Suprapubic skin (tissue), 4 donors: ENCODE measurements at places on chromosomes 2 and 18. TPM values are rescaled to one million over a fixed set of nuclear protein-coding genes. Genes with fewer than 3 reads are reported as not detected.

DNA sequence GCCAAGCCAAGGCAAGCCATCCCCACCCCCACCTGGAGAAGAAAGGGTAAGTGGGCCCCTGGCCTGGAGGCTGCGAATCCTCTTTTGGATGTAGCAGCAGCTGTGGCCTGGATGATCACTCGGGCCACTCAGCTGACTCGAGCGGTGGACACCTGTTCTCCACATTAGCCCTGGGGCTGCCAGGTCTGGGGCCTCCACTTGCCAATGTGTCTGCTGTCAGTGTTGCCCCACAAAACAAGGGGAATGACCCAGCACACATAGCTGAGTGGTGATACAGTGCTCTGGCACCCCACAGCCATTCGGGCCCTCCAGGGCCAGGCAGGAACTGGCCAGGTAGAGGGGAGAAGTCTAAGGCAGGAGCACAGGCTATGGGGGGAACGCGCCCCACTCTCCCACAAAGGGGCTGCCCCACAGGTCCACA lies 2.6 kb downstream of the STK25 start:
- no peak overlapping the region for H3K4me3 ChIP-seq
- H3K27me3 ChIP-seq, result no peaks in the 10 kb centered on the region
- DNase-seq, result no peak
- H3K36me3 ChIP-seq, result peaks cover 14% of the 10 kb centered on the region
- H3K27ac ChIP-seq, result no peak overlapping the region

DNA sequence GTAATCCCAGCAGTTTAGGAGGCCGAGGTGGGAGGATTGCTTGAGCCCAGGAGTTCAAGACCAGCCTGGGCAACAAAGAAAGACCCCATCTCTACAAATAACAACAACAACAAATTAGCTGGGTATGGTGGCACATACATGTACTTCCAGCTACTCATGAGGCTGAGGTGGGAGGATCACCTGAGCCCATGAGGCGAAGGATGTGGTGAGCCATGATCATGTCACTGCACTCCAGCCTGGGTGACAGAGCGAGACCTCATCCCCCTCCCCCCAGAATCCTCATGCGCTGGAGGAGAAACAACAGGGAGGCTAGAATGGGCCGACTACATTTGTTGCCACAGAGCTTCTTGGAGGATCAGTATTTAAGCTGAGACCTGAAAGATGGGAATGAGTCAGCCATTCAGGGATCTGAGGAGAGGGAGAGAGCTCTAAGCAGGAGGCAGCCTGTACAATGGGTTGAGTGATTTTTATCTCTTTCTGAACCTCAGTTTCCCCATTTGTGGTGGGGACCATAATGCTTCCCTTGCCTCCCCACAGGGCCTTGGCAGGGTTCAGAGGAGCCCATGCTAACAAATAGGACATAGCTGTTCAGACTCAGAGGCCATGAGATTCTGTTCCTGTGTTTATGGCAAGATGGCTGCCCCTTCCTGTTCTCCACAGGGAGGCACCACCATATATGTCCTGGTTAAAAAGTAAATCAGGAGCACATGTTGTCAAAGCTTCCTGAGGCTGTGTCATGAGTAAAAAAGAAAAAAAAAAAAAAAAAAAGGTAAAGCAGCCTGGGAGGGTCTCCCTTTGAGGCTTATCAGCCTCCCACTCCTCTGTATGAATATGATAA lies 131.4 kb upstream of the HAAO start:
- H3K27me3 ChIP-seq, result no peaks in the 10 kb centered on the region
- H3K4me3 ChIP-seq, result no peak overlapping the region
- DNase-seq, result no peak
- H3K27ac ChIP-seq, result peak overlapping the region; percentile 92
- peaks cover 81% of the 10 kb centered on the region for H3K4me1 ChIP-seq
- no peaks in the 10 kb centered on the region for H3K36me3 ChIP-seq

DNA sequence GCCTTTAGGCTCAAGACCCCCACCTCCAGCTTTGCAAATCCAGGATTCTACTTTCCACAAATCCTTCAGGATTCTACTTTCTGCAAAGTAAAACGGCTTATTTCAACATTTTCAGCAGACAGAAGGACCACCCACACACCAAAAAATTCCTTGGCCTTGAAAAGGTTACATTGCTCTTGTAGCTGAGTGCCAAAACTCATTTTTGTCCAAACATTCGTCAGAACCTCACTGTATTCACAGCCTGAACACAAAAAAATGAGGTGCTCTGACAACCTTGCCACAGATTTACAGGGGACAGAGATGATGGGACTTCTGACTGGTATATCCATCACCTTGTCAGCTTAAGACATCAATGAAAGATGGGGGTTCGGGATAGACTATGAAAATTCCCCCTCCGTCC lies 63.0 kb upstream of the COX7A2L start:
- no peaks in the 10 kb centered on the region for H3K4me1 ChIP-seq
- DNase-seq, result no peak
- no peaks in the 10 kb centered on the region for H3K27me3 ChIP-seq
- no peak overlapping the region for H3K27ac ChIP-seq

DNA sequence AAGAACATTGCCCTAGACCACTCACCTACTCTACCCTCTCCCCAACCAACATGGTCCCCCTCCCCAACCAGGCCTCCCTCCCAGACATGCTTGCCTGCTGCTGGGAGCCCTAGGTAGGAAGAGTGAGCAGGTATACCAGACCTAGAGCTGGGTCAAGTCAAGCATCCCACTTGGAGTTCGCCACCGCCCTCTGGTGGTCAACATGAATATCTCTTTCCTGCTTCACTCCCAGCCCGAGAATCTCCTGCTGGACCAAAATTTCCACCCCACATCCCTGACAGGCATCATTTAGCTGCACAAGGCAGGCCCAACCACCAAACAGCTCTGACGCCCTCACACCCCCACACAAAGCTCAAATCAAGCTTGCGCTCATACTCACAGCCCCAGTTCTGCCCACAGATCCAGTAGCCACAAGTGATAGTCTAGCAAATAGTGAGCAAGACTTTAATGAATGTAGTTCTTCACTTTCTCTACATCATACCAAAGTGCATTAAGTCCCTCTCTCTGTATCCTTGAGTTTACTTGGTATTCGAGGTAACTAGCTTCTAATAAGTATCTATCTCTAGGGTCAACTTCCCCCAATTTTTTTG lies 116.0 kb downstream of the TNS1 start:
- H3K27ac ChIP-seq, result no peak overlapping the region
- H3K36me3 ChIP-seq, result peaks cover 88% of the 10 kb centered on the region
- no peaks in the 10 kb centered on the region for H3K27me3 ChIP-seq
- H3K4me3 ChIP-seq, result no peak overlapping the region
- H3K4me1 ChIP-seq, result peaks cover 11% of the 10 kb centered on the region

The SERPINB11 gene
- total RNA-seq, result not detected

GRCh38 chr2:147910990-147911473 lies 66.2 kb downstream of the ACVR2A start:
- H3K27ac ChIP-seq, result no peak overlapping the region
- H3K36me3 ChIP-seq, result peaks cover 5% of the 10 kb centered on the region
- no peak for DNase-seq
- no peaks in the 10 kb centered on the region for H3K27me3 ChIP-seq
- H3K4me1 ChIP-seq, result peaks cover 20% of the 10 kb centered on the region
- no peak overlapping the region for H3K4me3 ChIP-seq

- no peak overlapping the region for H3K27ac ChIP-seq
- H3K4me3 ChIP-seq, result no peak overlapping the region
- no peaks in the 10 kb centered on the region for H3K36me3 ChIP-seq
- DNase-seq, result peak; percentile 59
- no peaks in the 10 kb centered on the region for H3K4me1 ChIP-seq
- H3K27me3 ChIP-seq, result peaks cover 5% of the 10 kb centered on the region
Observed at GRCh38 chr2:238928520-238929241, 80.8 kb downstream of the TWIST2 start.

GRCh38 chr2:219171231-219171651 lies 1.4 kb upstream of the SLC23A3 start:
- H3K36me3 ChIP-seq, result peaks cover 33% of the 10 kb centered on the region
- no peaks in the 10 kb centered on the region for H3K27me3 ChIP-seq
- no peak overlapping the region for H3K4me3 ChIP-seq

The RBM45 gene
- 7.0 TPM for total RNA-seq

- H3K27ac ChIP-seq, result no peak overlapping the region
- H3K4me1 ChIP-seq, result peaks cover 19% of the 10 kb centered on the region
- H3K4me3 ChIP-seq, result no peak overlapping the region
- no peaks in the 10 kb centered on the region for H3K36me3 ChIP-seq
- DNase-seq, result no peak
Observed at GRCh38 chr2:223101340-223102039, 49.5 kb downstream of the KCNE4 start.

The MC5R gene
- total RNA-seq, result not detected

- no peak overlapping the region for H3K27ac ChIP-seq
- no peak overlapping the region for H3K4me3 ChIP-seq
- H3K4me1 ChIP-seq, result no peaks in the 10 kb centered on the region
- H3K36me3 ChIP-seq, result peaks cover 8% of the 10 kb centered on the region
Observed at GRCh38 chr2:73004889-73005596, 66.5 kb downstream of the SFXN5 start.

DNA sequence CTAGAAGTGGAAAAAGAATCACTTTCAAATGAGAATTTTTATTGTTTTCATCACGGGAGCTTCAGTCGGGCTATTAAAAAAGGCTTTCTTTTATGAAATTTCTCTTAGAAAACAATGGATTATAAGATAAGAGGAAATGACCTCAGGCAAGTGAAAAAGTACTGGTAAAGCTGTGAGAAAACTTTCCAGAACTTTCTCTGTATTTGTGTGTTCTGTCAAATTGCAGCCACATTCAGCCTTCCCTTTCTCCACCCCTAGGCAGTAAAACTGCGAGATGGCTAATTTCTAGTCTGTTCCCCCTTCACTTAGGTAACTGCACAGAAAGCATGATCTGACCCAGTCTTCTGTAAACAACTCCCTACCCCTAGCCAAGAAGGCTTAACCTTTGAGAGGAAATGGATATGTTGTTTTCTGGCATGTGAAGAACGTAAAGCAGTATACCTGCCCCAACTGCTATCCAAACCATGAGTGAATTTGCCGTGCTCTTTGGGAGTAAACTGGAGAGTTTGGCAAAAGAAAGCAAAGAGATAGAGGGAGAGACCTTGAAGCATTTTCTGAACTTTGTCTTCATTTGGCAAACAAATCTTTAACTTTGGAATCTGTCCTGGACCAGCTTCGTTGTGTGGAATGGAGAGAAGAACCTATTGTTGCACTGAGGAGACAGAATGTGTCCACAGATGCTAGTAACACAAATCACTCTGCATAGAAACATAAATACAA lies 105.4 kb downstream of the ETAA1 start:
- no peak overlapping the region for H3K4me3 ChIP-seq
- peaks cover 8% of the 10 kb centered on the region for H3K4me1 ChIP-seq
- H3K27me3 ChIP-seq, result no peaks in the 10 kb centered on the region
- no peak overlapping the region for H3K27ac ChIP-seq
- no peak for DNase-seq
- no peaks in the 10 kb centered on the region for H3K36me3 ChIP-seq

The ARHGAP15 gene
- 2.9 TPM for total RNA-seq

The CYS1 gene
- 1.8 TPM for total RNA-seq

The ASTL gene
- 1.7 TPM for total RNA-seq

GRCh38 chr2:13091861-13092378 lies 375.2 kb downstream of the TRIB2 start:
- no peaks in the 10 kb centered on the region for H3K36me3 ChIP-seq
- no peak for DNase-seq
- H3K27ac ChIP-seq, result no peak overlapping the region
- H3K4me3 ChIP-seq, result no peak overlapping the region

DNA sequence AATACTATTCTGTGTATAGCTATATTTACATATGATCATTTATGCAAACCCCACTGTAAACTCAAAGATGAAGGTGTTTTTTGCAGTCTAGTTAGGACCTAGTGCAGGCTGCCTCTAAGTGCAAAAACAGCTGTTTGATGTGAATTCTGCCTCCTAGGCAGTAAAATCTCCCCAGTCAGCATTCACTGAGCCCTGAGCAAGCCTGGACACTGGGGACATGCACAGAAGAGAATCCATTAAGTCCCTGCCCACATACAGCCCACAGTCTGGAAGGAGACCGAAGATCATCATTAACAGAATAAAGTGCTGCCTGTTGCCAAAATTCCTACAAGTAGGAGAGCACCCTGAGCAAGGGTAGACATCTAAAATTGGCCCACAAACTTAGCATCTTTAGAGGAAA lies 14.4 kb upstream of the BIN1 start:
- no peak for DNase-seq
- H3K4me1 ChIP-seq, result peaks cover 12% of the 10 kb centered on the region
- no peak overlapping the region for H3K4me3 ChIP-seq
- no peaks in the 10 kb centered on the region for H3K27me3 ChIP-seq
- H3K27ac ChIP-seq, result no peak overlapping the region

The ITGA6 gene
- total RNA-seq, result 204 TPM

GRCh38 chr2:131126436-131126835 lies 21.3 kb downstream of the PLEKHB2 start:
- DNase-seq, result no peak
- peaks cover 75% of the 10 kb centered on the region for H3K36me3 ChIP-seq
- no peak overlapping the region for H3K4me3 ChIP-seq

The STK11IP gene
- total RNA-seq, result 68.0 TPM

DNA sequence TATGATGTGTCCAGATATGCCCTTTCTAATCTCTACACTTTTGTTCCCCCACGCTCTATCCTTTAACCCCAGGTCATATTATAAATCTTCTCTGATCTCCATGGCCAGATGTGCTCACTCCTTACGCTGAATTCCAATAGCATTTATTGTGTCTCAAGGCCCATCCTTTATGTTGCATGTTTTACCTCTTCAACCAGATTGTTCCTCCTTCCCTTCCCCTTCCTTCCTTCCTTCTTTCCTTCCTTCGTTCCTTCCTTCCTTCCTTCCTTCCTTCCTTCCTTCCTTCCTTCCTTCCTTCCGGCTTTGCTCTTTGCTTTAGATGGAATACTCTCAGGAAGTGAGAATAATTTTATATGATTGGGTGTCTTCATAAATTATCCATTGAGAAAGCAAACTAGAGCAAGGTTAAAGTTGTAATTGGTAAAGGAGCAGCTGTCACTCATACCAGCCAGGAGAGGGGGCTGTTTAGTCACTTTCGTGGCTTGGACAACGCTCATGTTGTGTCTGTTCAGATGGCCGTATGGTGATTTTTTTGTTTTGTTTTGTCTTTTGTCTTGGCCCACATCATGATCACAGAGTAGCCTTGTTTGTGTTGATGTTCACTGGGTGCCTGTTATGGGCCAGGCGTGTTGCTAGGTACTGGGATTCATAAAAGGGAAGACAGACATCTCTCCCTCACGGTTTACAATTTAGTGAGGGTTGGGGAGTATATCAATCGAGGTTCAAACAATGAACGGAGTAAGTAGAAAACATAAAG lies 68.0 kb downstream of the DAW1 start:
- no peak overlapping the region for H3K27ac ChIP-seq
- H3K36me3 ChIP-seq, result no peaks in the 10 kb centered on the region
- H3K4me1 ChIP-seq, result no peaks in the 10 kb centered on the region

DNA sequence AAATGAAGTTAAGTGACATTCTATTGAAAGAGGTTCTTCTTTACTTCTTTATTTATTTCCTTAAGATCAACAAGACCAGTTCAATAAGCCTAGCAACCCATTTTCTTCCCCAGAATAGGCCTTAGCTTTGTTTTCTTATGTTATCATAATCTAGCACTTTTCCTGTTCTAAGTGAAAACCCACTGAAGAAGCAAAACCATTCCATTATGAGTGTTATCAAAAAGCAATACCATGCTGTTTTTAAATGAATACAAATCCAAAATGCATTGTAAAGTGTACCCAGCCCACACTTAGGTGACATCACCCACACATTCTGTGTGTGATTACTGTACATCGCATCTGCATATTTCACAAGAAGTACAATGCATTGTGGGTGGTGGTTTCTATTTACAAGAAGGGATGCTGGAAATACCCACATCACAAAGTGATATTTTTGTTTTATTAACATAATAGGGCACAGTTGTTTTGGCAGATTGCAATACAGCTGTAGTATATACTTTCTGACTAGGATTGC lies 679.5 kb downstream of the KCNJ3 start:
- no peaks in the 10 kb centered on the region for H3K36me3 ChIP-seq
- DNase-seq, result no peak

The MC4R gene
- total RNA-seq, result not detected
